Stimulated activated CD8-positive, alpha-beta memory T cell treated with anti-CD3 and anti-CD28 coated beads, Interleukin-15, amount 100 ng/mL, for 4 hours (primary cell): ENCODE measurements at places on chromosomes 1 and 21.

GRCh38 chr1:172324086-172324485 lies 96.4 kb upstream of the C1orf105 start:
- DNase-seq = no peak

GRCh38 chr1:2405588-2406295 lies 6.6 kb downstream of the PEX10 start:
- no peak for DNase-seq

DNA sequence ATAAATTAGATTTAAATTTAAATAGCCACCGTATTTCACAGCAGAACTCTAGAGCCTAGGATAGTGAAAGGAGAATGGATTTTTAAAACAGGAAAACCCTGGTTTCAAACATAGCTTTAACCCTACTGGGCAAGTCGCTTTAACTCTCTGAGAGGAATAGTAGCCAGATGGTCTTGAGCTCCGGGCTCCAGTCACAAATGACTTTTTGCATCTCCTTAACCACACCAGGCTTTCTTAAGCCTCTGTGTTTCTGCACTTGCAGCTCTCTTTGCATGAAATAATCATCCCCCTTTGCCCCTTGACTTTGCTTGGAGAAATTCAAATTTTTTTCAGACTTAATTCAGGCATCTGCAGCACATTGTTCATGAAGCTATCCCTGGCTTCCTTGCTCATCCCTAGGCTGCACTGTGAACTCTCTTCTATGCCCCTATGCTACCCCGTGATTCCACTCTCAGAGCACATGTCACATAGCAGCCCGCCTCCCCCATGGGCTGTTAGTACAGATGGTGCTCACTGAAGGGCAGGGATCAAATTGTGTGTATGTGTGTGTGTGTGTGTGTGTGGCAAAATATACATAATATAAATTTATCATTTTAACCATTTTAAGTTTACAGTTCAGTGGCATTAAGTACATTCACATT lies 68.8 kb upstream of the DAB1 start:
- no peak for DNase-seq

DNA sequence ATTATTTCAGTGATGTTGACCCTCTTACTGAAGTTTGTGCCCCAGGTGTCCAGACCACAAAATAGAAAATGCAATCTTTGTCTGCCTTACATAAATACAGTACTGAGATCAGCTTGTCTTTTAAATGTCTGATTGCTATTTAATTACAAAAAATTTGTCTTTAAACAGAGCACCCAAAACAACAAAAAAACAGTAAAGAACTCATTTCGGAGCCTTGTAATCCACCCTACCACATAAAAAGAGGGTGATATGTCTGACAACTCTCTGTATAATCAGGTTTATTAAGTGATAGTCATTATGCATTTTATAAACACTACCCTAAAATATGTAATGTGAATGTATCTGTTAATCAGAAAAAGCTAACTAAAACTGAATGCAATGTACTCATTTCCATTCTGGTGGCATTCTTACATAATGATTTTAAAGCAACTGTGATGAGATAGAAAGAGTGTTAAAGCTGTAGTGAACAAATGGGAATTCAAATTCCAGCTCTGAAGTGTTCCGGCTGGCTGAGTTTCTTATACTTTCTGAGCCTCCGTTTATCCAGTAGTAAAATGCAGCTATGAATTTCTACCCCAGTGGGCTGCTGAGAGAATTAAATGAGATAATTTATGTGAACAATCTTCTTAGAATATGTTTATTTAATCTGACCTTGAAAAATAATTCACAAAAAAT lies 486.6 kb downstream of the USP25 start:
- DNase-seq = no peak

- DNase-seq = no peak
Observed at GRCh38 chr1:117271959-117272358, 61.2 kb upstream of the VTCN1 start.

DNA sequence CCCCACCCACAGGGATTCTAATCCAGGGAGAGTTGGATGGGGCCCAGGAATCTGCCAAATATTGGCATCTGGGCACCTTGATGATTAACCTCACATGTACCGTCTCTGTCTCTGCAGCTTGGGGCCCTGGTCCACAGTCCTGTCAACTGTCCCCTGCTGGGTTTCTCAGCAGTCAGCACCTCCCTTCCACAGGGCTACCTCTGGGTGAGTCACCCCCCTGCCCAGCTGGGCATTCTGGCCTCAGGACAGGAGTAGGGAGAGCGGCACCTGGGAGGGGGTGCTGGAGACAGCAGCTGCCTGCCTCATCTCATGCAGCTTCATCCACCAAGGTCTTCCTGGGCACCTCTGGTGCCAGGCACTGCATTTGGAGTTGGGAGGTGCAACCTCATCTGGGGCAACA lies 100.6 kb upstream of the ACTL8 start:
- DNase-seq = no peak

DNA sequence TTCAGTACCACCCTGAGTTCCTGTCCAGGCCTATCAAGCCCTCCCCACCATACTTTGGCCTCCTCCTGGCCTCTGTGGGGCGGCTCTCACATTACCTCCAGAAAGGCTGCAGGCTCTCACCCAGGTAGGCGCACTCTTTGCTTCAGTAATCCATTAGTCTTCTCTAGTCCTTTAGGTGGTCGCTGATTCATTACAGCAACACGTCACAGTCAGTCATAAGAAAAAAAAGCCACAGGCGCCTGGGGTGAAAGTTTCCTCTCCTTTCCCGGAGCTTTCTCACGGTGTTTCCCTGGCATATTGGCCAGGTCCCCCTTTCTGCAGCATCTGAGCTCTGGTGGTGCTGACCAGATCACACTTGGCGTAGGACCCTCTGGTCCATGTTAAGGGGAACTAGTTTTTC lies 12.1 kb downstream of the SLFNL1 start:
- no peak for DNase-seq

DNA sequence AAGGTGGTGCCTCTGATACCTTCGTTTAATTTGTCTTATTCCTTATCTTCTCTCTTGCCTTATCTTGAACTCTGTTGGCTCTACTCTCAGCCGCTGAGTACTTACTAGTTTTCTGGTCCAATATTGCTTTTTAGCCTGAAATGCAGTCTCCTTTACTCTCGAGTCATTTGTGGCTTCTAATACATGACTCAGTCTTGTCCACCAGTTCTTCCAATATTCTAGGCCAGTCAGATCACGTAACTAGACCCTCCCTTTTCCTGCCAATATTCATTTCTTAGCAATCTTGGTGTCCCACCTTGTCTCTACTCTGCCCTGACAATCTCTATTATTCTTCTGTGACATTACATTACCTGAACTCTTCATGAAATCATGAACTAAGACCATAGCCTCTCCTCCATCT lies 555.8 kb downstream of the DPYD start:
- DNase-seq = no peak

DNA sequence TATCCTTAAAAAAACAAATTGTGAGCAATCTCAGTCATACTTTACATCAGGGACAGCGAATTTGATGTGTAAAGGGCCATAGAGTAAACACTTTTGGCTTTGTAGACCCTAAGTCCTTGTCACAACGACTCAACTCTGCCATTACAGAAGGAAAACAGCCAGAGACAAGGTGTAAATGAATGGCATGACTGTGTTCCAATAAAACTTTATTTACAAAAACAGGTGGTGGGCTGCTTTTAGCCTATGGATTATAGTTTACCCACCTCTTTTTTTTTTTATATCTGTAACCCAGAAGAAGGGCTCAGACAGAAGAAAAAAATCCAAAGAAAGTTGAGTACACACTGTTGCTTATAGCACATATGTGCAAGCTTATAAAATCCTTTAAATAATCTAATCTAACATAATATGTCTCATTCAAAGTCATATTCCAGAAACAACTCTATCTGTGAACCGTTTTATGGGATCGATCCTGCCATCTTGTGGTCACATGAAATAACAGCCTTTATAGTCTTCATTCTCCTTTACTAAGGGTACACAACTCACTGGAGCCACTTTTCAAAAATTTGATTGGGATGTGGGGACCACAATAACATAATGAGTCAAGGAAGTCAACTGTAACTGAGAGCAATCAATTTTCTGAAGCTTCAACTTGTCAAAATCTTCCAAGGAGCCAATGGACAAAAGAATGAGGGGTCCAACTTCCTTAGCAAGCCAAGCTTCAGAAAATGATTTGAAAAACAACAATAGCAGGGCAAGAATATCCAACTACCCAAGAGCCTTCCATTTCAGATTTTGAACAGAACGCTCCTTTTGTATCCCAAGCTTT lies 142.2 kb upstream of the KRTAP19-8 start:
- DNase-seq = no peak

DNA sequence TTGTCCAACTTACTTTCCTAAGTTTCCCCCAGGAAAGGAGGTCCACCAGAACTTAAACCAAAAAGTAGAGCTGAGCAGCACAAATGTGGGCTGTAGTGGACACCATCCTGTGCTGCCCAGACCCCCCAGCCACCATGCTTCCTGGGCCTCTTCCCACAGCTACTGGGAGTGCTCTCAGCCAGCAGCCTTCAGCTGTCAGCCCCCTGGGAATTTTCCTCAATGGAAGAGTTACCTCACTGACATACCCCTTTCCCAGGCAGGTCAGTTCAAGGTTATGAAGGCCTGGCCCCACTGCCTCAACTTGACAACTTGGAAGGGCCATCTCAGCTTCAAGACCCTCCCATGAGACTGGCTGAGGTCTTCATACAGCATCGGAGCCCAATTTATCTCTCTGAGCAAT lies 47.7 kb downstream of the CDCP2 start:
- no peak for DNase-seq

GRCh38 chr1:44420535-44420934 lies 15.5 kb downstream of the RNF220 start:
- DNase-seq = no peak

DNA sequence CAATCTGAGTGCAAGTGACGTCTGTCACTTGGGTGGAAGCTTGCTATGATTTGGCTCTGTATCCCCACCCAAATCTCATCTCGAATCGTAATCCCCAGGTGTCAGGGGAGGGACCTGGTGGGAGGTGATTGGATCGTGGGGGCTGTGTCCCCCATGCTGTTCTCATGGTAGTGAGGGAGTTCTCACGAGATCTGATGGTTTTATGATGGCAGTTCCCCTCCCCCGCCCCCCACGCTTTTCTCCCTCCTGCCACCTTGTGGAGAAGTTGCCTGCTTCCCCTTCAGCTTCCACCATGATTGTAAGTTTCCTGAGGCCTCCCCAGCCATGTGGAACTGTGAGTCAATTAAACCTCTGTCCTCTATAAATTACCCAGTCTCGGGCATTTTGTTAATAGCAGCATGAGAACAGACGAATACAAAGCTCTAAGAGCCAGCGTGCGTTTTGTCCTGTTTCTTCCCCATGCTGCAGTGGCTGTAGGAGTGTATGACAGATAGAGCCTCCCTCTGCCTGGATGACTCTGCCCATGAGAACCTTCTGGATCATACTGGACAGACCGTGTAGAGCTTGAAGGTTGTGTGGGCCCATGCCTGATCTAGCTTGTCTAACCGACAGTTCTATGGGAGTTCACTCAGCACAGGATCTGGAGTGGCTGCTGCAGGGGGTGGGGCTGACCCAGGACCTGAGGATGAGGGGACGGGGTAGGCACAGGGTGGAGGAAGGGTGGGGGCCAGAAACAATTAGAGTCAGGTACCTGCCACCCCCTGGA lies 139.7 kb upstream of the ERRFI1 start:
- DNase-seq = no peak

DNA sequence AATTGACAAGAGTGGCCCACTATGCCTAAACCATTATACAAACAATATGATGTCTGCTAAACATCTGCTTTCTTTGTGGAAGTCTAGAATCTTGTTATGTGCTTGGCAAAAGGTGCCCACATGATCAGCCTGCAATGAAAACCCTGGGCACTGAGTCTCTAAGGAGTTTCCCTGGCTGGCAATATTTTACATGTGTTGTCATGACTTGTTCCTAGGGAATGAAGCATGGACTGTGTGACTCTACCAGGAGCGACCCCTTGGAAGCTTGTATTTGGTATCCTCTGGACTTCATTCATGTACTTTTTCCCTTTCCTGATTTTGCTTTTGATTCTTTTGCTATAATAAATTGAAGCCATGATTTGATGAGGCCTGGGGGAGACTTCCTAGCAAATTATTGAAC lies 324.9 kb downstream of the HHIPL2 start:
- DNase-seq = no peak

DNA sequence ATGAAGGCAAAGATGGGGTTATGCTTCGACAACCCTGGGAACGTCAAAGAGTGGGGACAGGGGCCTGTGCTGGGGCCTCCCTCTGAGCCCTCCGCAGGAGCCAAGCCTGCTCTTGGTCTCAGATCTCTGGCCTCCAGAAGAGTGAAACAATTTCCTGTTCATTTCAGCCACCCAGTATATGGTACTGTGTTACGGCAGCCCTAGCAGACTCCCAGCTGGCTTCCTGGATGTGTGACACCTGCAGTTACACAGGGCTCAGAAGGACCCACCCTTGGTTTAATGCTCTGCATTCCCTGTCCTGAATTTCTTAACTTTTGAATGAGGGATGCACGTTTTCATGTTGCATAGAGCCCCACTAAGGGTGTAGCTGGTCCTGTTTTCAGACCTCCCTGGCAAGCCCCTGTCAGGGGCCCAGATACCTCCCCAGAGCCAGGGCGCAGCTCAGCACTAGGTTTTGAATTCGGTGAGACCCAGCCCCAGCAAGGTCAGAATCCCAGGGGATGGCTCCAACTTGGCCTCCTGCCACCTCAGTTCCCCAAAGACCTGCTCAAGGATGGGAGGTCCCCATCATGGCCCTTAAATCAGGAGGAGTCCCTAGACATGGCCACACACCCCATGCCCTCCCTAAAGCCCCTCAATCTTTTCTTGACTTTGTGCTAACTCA lies 79.0 kb upstream of the IFFO2 start:
- no peak for DNase-seq

DNA sequence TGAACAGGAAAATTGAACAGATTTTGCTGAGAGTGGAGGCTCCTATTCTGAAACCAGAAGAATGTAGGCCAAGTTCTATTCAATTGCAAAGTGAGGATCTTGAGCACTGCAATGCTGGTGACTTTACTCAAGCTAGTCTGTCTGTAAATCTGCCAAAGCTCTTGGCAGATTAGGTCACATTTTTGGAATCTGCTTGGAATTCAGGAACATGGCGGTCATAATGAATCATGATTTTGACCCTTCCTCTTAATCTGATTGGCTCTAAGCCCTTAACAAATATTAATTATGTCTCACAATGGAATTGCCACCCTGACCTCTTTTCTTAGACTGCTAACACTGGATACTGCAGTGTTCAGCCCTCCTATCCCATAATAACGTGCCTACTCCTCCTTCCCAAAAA lies 7.2 kb upstream of the GNG12 start:
- no peak for DNase-seq
